OCI-M1 (cell line): ENCODE measurements at places on chromosomes 12 and 14.
A peak's percentile ranks its signal among the peaks of the same experiment; 100 is the strongest.

DNA sequence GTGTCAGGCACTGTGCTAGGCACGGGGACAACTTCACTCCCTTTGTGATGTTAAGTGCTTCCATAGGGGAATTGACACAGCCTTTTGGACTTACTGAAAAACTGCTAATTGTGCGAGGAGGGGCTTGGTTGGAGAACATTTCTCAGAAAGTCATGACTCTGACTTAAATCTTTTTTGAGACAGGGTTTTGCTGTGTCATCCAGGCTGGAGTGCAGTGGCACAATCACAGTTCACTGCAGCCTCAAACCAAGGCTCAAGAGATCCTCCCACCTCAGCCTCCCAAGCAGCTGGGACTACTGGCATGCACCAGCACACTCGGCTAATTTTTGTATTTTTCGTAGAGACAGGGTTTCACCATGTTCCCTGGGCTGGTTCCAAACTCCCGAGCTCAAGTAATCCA lies 10.2 kb upstream of the LTBP2 start:
- DNase-seq, result peak; percentile 20

- no peak for DNase-seq
These were observed 9.3 kb downstream of the ITGA7 start for GRCh38 chr12:55698241-55698955.

DNA sequence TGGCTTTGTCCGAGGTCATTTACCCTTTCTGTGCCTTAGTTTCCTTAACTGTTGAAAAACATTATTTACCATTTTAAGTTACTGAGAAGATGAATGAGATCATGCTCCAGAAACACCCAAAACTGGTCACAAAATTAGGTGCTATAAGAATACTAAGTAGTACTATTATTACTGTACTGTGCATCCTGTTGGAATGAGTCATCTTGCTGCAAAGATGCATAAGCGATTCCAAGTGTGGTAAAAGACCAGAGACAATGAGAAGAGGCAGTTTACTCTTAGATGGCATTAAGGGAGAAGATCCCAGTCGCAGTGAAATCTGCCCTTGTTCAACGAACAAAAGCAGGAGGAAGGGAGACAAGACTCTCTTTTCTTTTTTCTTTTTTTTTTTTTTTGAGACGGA lies 4.2 kb upstream of the PLEKHA5 start:
- DNase-seq, result no peak

GRCh38 chr14:63432228-63432627 lies 110.9 kb downstream of the PPP2R5E start:
- DNase-seq, result no peak

GRCh38 chr14:34347683-34348082 lies 114.4 kb downstream of the SPTSSA start:
- DNase-seq, result no peak

- DNase-seq, result no peak
These were observed 13.5 kb upstream of the CMKLR1 start for GRCh38 chr12:108352591-108352990.

GRCh38 chr12:102061096-102061559 lies 663 bp downstream of the WASHC3 start:
- peak; percentile 48 for DNase-seq

DNA sequence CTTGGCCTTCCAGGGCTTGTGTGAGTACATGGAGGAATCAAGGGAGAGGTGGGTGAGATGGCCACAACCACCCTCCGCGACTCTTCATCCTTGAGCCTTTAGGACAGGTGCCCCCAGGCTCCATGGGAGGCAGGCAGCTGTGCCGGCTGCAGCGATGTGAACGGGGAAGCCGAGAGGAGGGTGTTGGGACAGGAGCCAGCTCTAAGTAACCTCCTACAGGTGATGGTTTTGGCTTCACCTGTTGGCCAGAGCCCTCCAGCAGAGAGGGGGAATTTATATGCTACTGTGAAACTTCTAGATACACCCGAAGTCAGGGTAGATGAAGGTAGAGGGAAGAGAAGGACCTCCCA lies 132.2 kb upstream of the HIF1A start:
- DNase-seq, result no peak

GRCh38 chr12:103928682-103929045 lies 1.5 kb upstream of the HSP90B1 start:
- DNase-seq, result peak; percentile 75

GRCh38 chr14:94386085-94387031 lies 2.0 kb downstream of the SERPINA1 start:
- no peak for DNase-seq

DNA sequence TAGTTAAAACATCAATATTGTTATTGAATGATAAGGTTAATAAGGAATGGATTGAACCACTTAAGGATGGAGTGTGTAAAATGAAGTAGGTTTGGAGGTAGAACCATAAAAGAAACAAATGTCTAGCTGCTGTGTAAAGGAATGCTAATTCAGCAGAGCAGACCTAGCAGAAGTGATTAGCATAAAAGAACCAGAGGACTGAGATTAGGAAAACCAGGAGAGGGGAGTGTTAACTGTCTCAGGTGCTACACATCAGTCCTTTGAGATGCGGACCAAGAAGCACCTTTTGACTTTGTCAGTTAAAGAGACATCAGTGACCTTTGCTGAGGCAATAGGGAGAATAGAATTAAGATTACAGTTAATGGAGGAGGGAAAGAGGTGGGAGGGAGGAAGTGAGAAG lies 84.5 kb downstream of the PLEKHA5 start:
- no peak for DNase-seq

GRCh38 chr14:53153702-53154112 lies 584 bp upstream of the DDHD1 start:
- DNase-seq, result peak; percentile 31

GRCh38 chr14:70685474-70686197 lies 43.9 kb downstream of the TTC9 start:
- no peak for DNase-seq

DNA sequence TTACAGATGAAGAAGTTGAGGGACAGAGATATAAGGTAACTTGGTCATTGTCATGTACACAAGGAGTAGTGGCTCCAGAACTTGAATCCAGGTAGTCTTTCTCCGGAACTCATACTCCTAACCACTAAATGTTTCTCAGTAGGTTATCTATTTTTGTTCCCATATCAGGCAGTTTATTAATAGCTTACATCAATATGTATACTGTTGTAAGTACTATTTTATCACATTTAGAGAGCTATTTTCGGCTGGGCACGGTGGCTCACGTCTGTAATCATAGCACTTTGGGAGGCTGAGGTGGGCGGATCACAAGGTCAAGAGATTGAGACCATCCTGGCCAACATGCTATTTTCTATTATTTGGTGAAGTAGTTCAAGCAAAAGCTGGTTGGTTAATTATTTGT lies 415.6 kb upstream of the FBXO33 start:
- no peak for DNase-seq

- DNase-seq, result peak; percentile 88
These were observed 51.6 kb upstream of the ABCC9 start for GRCh38 chr12:21992823-21993222.

- no peak for DNase-seq
These were observed 497.1 kb downstream of the RPS29 start for GRCh38 chr14:49089107-49089506.

- no peak for DNase-seq
These were observed 151.6 kb downstream of the SYT1 start for GRCh38 chr12:79016181-79016580.

- DNase-seq, result no peak
These were observed 2.8 kb downstream of the IRF2BPL start for GRCh38 chr14:77025744-77026165.

GRCh38 chr14:77641534-77642341 lies 25.3 kb upstream of the SPTLC2 start:
- peak; percentile 78 for DNase-seq

DNA sequence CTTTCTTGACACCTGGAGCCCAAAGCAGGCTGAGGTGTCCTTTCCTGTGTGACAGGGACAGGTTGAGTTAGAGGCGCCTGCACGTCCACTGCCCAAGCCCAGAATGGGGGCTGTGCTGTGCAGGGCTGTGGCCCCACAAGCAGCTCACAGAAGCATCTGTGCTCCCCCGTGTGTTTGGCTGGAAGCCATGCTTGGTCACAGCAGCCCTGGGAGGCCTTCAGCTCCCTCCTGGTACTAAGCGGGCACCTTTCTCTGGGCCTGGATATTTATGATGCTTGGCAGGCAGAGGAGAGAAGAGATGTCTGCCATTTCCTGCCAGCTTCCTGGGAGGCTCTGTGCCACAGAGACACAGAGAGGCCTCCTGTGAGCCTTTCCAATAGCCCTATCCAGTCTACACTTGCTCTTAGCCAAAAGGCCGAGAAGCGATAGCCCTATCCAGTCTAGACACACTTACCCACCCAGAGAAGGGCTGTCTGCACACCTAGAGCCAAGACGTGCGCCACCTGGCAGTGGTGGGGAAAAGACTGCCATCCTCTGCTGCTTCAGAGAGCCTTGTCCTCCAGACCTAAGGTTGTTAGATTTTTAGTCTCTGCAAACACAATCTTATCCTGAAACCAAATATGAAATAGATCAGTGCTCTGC lies 117.4 kb downstream of the GCH1 start:
- DNase-seq, result no peak

DNA sequence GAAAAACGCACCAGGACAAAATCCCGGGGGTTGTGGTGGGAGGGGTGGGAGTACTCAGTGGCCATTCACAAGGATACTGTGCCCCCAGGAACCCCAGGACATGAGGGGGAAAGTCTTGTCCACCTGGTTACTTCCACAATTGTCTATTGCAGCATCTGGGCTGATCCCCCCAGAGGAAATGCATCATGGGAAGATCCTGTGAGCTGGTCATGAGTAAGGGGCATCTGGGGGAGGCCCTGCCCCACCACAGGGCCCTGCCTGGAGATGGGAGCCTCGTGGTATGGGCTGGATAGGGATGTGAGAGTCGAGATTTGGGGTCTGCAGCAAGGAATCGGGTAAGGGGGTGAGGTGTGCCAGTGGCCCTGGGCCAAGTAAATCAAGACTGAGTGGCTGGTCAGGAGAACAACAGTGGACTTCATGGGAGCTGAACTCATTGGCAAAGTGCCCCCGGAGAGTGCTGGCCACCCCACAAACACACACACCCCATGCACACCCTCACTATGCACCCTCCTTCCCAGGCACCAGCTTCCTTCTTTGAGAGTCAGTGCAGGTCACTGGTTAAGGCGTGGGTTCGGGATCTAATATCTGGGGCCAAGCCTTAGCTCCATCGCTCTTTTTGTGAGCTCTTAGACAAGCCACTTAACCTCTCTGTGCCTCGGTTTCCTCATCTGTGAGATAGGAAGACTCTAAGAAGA lies 3.0 kb upstream of the SERPINA1 start:
- no peak for DNase-seq

DNA sequence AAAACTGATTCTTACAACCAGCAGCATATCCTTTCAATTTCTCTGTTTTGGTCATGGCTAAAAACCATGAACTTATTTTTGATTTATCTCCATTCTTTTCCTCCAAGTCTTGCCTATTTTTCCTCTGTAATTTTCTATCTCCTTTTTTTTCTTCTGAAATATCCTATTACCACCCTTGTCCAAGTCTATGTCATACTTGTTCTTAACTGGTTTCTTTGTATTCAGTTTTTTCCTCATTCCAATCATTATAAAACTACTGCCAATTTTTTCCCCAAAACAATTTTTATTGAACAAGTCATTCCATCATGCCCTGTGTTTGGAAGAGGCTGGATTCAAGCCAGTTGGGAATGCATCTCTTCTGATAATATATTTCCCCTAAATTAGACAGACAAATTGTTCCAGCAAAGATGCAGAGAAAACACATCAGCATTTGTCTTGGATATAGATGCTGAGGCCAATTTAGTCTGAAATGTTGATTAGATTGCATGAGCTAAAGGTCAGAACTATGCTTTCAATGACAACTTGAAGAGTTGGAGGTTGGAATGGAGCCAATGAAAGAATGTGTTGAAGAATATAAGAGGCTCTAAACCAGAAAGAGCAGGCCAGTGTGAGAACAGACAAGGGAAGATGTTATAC lies 30.7 kb downstream of the OTOGL start:
- DNase-seq, result no peak

- no peak for DNase-seq
These were observed 226.1 kb downstream of the FOXN3 start for GRCh38 chr14:89190765-89191513.

- no peak for DNase-seq
These were observed 236.5 kb upstream of the GRIP1 start for GRCh38 chr12:66915306-66915904.

DNA sequence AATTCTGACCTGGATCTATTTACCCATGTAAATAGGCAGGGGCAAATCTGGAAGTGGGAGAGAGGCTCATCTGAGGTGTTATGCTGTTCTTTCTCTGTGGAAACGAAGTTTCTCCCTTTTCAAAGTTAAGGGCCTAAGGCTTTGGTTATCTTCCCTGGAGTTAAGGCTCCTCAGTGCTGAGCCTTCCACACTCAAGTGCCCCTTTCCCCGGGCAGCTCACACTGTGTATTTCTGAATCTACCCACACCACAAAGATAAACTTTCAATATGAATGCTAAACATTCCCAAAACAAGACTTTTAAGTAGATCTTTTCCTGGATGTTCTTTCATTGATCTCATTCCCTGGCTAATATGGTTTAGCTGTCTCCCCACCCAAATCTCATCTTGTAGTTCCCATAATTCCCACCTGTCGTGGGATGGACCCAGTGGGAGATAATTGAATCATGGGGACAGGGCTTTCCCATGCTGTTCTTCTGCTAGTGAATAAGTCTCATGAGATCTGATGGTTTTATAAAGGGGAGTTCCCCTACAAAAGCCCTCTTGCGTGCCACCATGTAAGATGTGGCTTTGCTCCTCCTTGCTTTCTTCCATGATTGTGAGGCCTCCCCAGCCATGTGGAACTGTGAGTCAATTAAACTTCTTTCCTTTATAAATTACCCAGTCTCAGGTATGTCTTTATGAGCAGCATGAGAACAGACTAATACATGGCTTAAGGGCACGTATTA lies 251.1 kb downstream of the NAV3 start:
- no peak for DNase-seq

DNA sequence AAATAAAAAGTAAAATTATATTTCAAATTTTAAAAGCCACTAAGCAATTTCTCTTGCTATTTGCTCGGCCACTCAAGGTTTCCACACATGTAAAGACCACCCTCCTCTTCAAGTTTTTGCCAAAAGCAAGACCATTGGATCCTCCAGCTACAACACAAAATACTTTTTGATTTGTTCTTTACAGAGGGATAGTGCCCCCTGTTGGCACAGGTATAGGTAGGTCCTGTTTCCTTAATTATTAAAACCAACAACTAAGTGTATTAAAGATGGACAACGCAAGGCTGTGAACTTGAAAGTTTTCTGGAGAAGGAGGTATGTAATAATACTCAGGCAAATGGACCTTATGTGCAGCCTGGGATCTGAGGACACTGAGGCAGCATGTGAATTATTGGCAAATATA lies 23.8 kb downstream of the ATP6V1D start:
- DNase-seq, result peak; percentile 24

- no peak for DNase-seq
These were observed 144.7 kb upstream of the RFLNA start for GRCh38 chr12:124150168-124150567.

GRCh38 chr14:99118046-99118721 lies 153.8 kb downstream of the BCL11B start:
- DNase-seq, result no peak
